A375 (cell line): ENCODE measurements at places on chromosomes 12 and 14. TPM values are rescaled to one million over a fixed set of nuclear protein-coding genes. Genes with fewer than 3 reads are reported as not detected.

GTF2H3 gene
- total RNA-seq: 47.3 and 50.1 TPM in 2 replicates

AQP2 gene
- not detected in 2 replicates for total RNA-seq

TCL1B gene
- total RNA-seq: not detected in 2 replicates

KRT6B gene
- 1.2 and 2.0 TPM in 2 replicates for total RNA-seq

MFAP5 gene
- not detected in 2 replicates for total RNA-seq

LYZ gene
- total RNA-seq: 3.6 and 4.6 TPM in 2 replicates

FOXG1 gene
- total RNA-seq: not detected in 2 replicates

ZNF26 gene
- total RNA-seq: 27.5 and 37.6 TPM in 2 replicates

CCDC184 gene
- total RNA-seq: 0.53 and 0.82 TPM in 2 replicates

GPRC5A gene
- 112 and 122 TPM in 2 replicates for total RNA-seq

TAS2R50 gene
- 0.48 and 0.87 TPM in 2 replicates for total RNA-seq

PTGDR gene
- total RNA-seq: not detected in 2 replicates

NINJ2 gene
- total RNA-seq: 0.23 and 0.72 TPM in 2 replicates

RAD51B gene
- total RNA-seq: 6.5 and 10.7 TPM in 2 replicates

CLEC2D gene
- total RNA-seq: 0.49 and 1.2 TPM in 2 replicates

PHLDA1 gene
- total RNA-seq: 138 and 163 TPM in 2 replicates

INHBC gene
- total RNA-seq: not detected in 2 replicates

FERMT2 gene
- total RNA-seq: 20.3 and 20.5 TPM in 2 replicates

CFAP251 gene
- total RNA-seq: 1.4 and 2.6 TPM in 2 replicates

OR10P1 gene
- not detected in 2 replicates for total RNA-seq

RARG gene
- total RNA-seq: 31.3 and 36.8 TPM in 2 replicates

PAN2 gene
- total RNA-seq: 38.7 and 58.8 TPM in 2 replicates

IRAK3 gene
- total RNA-seq: not detected in 2 replicates

HOXC9 gene
- total RNA-seq: 8.4 and 11.2 TPM in 2 replicates

DPF3 gene
- 0.60 and 1.6 TPM in 2 replicates for total RNA-seq
